ENCODE measurements at places on chromosomes 4 and X.

DNA sequence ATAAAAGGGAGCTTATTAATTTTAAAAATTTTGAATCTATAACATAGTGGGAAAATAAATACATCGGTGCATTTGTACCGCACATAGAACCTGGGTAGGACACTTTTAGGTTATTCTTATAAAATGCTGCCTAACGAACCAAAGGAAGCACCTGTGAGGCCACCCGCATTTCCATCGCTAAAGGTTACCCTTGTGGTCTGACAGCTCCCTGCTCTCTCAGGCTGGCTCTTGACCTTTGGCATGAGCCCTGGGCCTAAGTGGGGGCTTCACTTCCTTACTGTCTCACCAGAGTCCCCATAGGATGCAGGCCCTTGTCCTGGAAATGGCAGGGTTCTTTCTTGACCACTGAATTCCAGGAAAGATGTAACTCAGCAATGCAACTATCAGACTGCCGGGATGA is 46.0 kb downstream of the HADH start:
- no peak for DNase-seq

- DNase-seq: no peak
Observed at GRCh38 chr4:32499171-32499570, 1779.0 kb downstream of the PCDH7 start.

DNA sequence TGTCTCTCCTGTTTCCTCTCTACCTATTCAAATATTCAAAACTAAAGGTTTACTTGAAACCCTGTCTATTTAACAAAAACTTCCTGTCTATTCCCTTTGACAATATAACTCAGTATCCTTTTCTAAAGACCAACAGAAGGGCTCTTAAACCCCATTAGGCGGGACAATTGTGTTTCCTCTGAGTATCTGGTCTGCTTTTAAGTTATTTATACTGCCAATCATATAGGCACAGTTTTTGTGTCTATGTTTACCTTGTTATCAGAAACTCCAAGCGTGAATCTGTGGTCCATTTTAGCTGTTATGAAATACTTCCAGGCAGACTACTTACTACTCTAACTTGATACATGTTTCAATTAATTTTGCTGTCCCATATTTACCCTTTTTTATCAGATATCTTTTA is 350.0 kb upstream of the CTSO start:
- no peak for DNase-seq

DNA sequence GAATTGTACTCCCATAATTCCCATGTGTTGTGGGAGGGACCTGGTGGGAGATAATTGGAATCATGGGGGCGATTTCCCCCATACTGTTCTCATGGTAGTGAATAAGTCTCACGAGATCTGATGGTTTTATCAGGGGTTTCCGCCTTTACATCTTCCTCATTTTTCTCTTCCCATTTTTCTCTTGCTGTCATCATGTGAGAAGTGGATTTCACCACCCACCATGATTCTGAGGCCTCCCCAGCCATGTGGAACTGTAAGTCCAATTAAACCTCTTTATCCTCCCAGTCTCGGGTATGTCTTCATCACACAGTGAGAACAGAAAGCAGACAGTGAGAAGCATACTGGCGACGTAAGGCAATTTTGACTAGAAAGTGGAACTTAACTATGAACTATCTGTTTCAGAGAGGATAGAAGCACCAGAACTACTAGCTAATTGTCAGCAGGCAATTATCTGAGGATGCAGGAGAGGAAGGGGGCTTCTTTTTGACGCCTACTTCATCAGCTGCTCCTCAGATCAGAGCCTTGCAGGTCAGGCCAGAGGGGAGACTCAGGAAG is 8.5 kb upstream of the GPR50 start:
- DNase-seq: no peak

- DNase-seq: no peak
Observed at GRCh38 chr4:127484117-127484516, 148.6 kb upstream of the INTU start.

- no peak for DNase-seq
Observed at GRCh38 chr4:1616557-1616930, 67.6 kb downstream of the FAM53A start.

DNA sequence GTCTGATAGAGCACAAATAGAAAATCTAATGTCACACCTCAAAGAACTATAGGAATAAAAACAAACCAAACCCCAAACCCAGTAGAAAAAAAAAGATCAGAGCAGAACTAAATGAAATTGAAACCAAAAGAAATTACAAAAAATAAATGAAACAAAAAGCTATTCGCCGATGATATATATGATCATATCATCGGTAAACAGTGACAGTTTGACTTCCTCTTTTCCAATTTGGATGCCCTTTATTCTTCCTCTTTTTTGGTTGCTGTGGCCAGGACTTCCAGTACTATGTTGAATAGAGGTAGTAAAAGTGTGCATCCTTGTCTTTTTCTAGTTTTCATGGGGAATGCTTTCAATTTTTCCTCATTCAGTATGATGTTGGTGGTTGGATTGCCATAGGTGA is 215.3 kb upstream of the AR start:
- DNase-seq: no peak

GRCh38 chr4:1318488-1319213 is 28.4 kb upstream of the UVSSA start:
- no peak for DNase-seq

- DNase-seq: no peak
Observed at GRCh38 chr4:168735735-168736134, 238.9 kb downstream of the PALLD start.
